ENCODE measurements at places on chromosomes 1 and 21.

GRCh38 chr1:210310562-210311153 is 18.0 kb upstream of the HHAT start:
- DNase-seq, result no peak

DNA sequence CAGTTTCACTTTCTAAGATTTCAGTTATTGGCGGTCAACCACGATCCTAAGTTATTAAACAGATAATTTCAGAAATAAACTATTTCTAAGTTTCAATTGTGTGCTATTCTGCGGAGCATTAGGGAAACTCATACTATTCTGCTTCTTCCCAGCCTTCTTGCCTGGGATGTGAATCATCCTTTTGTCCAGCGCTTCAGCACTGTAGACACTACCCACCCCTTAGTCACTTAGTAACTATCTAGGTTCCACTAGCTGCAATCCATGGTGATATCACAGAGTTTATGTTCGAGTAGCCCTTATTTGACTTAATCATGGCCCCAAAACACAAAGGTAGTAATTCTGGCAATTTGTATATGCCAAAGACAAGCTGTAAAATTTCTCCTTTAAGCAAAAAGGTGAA is 279.9 kb upstream of the ADAMTS5 start:
- DNase-seq, result no peak

- no peak for DNase-seq
Measured at GRCh38 chr1:205492774-205493173, 11.7 kb upstream of the CDK18 start.

- no peak for DNase-seq
Measured at GRCh38 chr21:35204125-35204524, 155.0 kb upstream of the RUNX1 start.

GRCh38 chr1:170192546-170192945 is 46.8 kb downstream of the NTMT2 start:
- DNase-seq, result no peak

DNA sequence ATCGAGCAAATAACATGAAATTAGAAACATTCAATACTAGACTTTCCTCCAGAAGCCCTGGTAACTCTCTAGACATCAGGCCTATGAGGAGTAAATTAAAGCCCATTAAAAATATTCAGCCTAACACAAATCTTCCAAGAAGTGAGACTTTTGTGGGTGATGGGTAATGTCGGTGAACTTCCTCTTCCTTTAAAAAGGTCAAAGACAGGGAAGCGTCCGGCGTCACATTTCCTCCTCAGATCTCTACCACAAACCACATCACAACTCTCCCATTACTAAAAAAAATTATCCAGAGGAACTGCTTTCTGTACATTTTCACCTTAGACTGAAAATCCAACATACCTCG is 1.4 kb downstream of the EIF4G3 start:
- DNase-seq, result no peak

- DNase-seq, result no peak
Measured at GRCh38 chr1:168512864-168513595, 30.8 kb downstream of the XCL2 start.

GRCh38 chr1:179190861-179191260 is 38.6 kb downstream of the ABL2 start:
- DNase-seq, result no peak

DNA sequence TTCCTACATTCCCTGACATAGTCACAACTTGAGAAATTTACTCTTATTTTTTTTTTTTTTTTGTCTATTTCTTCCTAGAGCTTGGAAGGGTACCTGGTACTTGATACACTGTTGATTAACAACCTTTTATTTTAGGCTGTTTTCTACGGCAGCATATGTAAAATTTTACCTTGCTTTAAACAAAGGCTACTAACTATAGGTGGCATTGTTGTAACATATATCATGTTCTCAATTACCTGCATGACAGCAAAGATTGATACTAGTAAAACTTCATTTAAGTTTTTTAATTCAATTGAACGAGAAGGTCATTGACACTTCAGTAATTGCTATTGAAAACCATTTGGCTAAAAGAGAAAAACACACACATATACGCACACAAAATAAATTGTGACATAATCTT is 238.3 kb upstream of the ESRRG start:
- no peak for DNase-seq

GRCh38 chr1:74731399-74732052 is 1.3 kb downstream of the CRYZ start:
- DNase-seq, result no peak

GRCh38 chr1:85321237-85321964 is 45.0 kb upstream of the BCL10 start:
- no peak for DNase-seq

DNA sequence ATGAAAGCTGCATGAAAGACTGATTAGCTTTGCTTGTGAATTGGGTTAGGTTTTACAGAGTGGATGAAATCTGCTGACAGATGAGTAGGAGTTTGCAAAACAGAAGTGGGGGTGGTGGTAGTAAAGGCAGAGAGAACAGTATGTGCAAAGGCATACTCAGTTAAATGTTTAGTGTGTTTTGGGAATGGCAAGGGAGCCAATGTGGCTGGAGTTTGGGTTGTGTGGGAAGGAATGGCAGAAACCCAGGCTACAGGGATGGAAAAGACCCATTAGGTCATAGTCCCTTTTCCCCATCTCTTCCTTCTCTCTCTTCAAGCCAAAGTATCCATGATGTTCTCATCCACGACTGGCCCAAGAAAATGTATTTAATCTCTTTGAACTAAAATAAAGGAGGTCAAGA is 362.2 kb upstream of the LYPLAL1 start:
- DNase-seq, result no peak

GRCh38 chr1:156705321-156705917 is at the start of gene CRABP2:
Gene CRABP2 (minus strand): TSS chr1:156705583. CDS start chr1:156705446, 137 bp downstream.
- no peak for DNase-seq

DNA sequence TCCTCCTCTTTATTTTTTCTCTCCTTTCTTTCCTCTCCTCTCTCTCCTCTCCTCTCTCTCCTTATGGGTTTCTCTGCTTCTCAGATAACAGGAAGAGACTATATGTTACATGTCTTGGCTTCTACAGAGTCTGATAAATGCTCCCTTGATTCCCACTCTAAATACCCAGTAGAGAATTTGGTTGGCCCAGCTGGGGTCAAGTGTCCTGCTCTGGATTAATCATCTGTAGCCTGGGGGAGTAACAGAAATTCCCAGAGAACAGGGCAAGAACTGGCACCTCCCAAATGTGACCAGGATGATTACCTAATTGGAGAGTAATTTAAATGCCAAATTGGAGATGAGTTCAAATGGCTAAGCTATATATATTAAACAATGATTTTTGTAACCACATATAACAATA is 146.1 kb upstream of the LMO4 start:
- DNase-seq, result no peak

GRCh38 chr1:62436039-62436465 is 797 bp upstream of the USP1 start:
- DNase-seq, result no peak

- no peak for DNase-seq
Measured at GRCh38 chr1:66175098-66175497, 358.9 kb upstream of the SGIP1 start.

- no peak for DNase-seq
Measured at GRCh38 chr1:27614625-27615344, 10.8 kb upstream of the AHDC1 start.

DNA sequence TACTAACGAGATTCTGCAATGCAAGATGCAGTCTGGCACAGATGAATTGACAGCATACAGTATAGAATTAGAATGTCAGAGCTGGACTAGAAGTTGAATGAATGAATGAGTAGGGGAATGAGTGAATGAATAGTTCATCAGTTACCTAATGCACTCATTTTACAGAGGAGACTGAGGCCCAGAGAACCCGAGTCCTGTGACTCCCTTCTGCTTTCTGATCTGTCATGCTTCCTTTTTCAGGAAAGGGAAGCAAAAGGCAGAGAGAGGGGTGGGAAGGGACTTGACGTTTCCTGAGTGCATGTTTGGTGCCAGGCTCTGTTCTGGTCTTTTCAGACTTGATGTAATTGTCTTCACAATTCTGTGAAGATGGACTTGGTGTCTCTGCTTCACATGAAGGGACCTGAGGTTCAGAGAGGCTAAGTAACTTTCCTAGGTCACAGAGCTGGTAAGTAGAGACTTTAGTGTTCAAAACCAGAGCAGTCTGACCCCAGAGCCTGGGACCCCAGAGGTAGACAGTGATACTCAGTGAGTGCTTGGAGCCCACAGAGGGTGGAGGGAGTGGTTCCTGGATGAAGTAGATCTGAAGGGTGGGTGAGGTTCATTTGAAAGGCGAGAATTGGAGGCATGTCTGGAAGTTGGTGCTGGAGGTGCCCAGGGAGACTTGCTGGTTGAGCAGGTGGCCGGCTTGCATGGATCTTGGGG is 8.0 kb upstream of the MEX3A start:
- DNase-seq, result no peak

GRCh38 chr1:41242342-41243078 is 404 bp upstream of the SCMH1 start:
- DNase-seq, result no peak

- DNase-seq, result peak; percentile 91
Measured at GRCh38 chr1:209398313-209398991, 185.1 kb upstream of the CAMK1G start.

DNA sequence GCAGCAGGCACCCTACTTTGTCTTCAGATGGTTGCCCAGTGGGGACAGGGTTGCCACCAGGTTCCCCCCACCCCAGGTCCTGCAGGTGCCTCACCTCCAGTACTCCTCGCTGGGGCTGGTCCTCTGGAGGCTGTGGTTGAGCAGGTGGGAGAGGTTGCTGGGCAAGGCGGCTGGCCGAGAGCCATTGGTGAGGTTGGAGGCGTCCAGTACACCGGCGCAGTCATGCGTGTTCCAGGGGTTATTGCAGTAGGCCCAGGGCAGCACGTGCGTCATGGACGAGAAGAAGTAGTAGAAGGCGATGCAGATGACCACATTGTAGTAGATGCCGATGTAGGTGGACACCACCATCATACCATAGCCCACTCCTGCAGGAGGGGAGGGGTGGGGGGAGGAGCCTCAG is 16.9 kb downstream of the CCDC24 start:
- no peak for DNase-seq

- DNase-seq, result no peak
Measured at GRCh38 chr1:203364094-203364801, 13.3 kb upstream of the FMOD start.

DNA sequence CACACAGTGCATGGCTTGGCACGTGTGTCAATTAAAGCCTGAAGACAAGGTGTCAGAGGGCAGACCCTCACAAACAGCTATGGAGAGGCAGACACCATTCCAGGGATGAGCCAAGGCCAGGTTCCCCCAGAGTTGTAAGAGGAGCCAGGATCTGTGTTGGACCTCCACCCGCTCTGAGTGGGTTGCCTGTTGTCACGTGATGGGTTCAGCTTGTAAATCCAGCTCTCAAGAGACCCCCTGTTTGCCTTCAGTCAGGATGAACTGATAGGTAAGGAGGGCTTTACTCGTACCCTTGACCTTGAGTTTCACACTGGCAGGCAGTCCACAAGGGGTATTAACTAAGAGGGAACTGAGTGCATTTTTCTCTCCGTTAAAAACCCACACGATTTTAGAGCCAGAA is 27.7 kb upstream of the KCND3 start:
- no peak for DNase-seq

DNA sequence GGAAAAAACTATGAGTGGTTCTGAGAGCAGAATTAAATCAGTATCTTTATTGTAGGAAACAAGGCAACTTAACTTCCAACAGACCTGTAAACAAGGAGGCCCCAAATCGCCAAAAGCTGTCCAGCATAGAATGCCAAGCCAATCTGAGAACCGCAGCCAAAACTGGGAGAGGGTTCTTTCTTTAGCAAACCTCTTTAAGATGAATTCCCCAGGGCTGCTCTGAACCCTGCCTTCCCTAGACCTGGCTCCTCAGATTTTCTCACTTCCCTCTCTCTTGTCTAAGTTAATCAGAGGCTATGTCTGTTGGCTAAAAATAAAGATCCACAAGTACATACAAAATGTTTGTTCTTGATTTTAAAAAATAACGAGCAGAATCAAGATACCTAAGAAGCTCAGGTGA is 141.4 kb downstream of the SMYD3 start:
- DNase-seq, result no peak

DNA sequence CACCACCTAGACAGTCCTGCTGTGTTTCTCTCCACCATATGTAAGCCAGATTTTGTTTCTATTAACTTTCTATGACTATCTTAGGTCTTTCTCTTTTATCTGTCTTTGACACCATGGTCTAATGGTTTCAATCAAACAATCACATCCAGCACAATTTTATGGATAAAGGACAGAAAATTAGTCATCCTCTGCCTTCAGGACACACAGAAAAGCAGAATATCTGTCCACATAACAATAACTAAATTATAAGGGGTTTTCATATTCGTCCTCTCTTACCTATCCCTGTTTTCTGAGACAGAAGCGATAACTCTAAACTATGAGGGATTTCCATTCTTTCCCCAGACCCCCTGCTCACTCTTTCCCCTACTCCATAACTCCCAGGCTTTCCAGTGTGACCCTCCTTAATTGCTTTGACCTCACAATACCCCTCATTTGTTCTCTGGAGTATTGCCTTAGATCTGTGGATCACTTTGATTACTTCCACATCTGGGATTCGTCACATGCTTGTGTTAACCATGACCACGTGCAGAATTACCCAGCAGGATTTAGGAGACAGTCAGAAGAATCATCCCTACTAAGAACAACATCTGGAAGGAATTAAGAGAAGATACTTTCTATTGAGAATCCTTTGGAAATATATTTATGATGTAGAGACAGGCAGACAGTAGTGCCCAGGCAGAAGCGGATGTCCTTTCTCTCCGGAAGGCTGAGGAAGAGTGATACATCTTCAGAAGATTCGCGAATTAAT is 108.2 kb upstream of the GREM2 start:
- DNase-seq, result peak; percentile 88

GRCh38 chr1:32989160-32990050 is 24.8 kb upstream of the RNF19B start:
- peak; percentile 88 for DNase-seq

DNA sequence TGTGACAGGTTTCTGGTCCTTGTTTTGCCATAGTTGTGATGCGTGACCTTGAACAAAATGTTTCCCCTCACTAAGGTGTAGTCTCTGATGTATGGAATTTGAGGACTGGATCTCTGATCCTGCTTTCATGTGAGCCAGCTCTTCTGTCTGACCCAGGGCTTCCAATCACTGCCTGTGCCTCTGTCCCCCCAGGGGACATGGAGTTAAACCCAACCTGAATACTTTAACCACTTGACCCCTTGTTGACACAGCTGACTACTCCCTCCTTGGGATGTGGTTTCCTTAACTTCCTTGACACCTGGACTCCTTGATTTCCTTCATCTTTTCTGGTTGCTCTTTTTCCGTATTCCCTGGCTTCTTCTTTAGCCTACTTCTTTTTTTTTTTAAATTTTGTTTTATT is 36.0 kb upstream of the SSBP3 start:
- DNase-seq, result no peak

GRCh38 chr1:182357171-182357570 is 34.4 kb downstream of the GLUL start:
- no peak for DNase-seq

DNA sequence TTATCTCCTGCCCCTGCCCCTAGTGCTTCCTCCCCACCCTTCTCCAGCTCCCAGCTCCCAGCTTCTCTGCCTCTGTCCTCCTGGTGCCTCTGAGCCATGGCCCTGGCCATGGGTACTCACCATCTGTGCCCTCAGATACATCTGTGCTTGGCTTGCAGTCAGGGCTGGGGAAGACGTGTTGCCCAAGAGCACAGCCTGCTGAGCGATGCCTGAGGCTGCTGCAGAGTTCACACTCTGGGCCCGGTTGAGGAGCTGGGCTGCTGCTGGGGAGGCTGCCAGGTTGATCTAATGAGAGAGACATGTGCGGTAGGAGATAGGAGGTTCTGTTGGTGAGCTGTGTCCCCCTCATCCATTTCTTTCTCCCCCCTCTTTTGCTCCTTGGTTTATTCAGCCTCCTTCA is 49.4 kb upstream of the A3GALT2 start:
- no peak for DNase-seq

- DNase-seq, result peak; percentile 37
Measured at GRCh38 chr1:178417858-178418257, 78.9 kb downstream of the CLEC20A start.

- DNase-seq, result no peak
Measured at GRCh38 chr21:44556879-44557278, 1.7 kb downstream of the KRTAP10-3 start.

Measured in GM04503 (cell line).